ENCODE measurements at places on chromosomes 2 and 18.

- H3K27ac ChIP-seq = no peak overlapping the region
- H3K36me3 ChIP-seq = no peaks in the 10 kb centered on the region
- peaks cover 2% of the 10 kb centered on the region for H3K4me1 ChIP-seq
- H3K4me3 ChIP-seq = no peak overlapping the region
These were observed 99.8 kb upstream of the ARHGAP28 start for GRCh38 chr18:6629635-6630140.

DNA sequence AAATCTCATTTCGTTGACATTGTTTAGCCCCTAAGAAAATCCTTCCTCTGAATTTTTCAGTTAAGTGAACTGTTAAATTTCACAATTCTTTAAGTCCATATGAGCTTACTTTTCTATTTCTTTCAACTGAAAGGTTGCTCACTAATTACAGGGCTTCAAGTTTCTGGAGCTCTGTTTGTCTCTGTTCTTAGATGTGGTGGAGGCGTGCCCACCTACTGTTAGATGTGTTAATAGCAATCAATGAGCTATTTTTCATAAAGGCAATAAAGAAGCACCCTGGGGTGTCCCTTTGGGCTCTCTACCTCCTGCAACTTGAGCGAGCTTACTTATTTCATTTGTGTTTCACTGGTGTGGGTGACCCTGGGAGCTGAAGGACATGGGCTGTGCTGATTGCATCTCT is 25.0 kb downstream of the CREG2 start:
- no peaks in the 10 kb centered on the region for H3K36me3 ChIP-seq
- no peaks in the 10 kb centered on the region for H3K4me1 ChIP-seq
- H3K27me3 ChIP-seq = no peaks in the 10 kb centered on the region

GRCh38 chr2:128516938-128517337 is 198.3 kb upstream of the HS6ST1 start:
- H3K27me3 ChIP-seq = no peaks in the 10 kb centered on the region
- no peak overlapping the region for H3K4me3 ChIP-seq
- peaks cover 7% of the 10 kb centered on the region for H3K4me1 ChIP-seq
- no peak for DNase-seq

- H3K27ac ChIP-seq = no peak overlapping the region
- no peaks in the 10 kb centered on the region for H3K36me3 ChIP-seq
- DNase-seq = no peak
These were observed 33.9 kb downstream of the FN1 start for GRCh38 chr2:215401896-215402379.

DNA sequence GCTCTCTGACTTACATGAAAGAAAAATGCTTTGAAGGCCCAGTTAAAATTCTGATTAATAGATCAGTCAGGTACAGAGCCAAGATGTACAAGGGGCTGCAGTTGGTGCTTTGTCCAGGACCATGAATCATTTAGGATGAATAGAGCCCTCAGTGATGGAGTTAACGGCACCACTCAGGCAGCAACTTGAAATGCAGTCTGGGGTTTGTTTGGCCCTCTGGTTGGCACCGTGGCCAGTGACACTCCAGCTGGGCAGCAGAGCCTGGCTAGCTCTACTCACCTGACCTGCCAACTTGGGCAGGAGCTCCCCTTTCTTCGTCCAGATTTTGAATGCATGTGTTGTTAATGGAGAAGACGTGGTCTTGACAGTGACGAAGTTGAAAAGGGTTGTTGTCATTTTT is 493.0 kb upstream of the ACVR2A start:
- H3K27me3 ChIP-seq = no peaks in the 10 kb centered on the region
- no peaks in the 10 kb centered on the region for H3K36me3 ChIP-seq
- H3K27ac ChIP-seq = no peak overlapping the region
- H3K4me3 ChIP-seq = no peak overlapping the region
- no peaks in the 10 kb centered on the region for H3K4me1 ChIP-seq

GRCh38 chr18:59627414-59627813 is 69.8 kb downstream of the CCBE1 start:
- no peaks in the 10 kb centered on the region for H3K36me3 ChIP-seq
- no peak overlapping the region for H3K4me3 ChIP-seq
- H3K4me1 ChIP-seq = peaks cover 4% of the 10 kb centered on the region
- DNase-seq = no peak
- no peaks in the 10 kb centered on the region for H3K27me3 ChIP-seq

DNA sequence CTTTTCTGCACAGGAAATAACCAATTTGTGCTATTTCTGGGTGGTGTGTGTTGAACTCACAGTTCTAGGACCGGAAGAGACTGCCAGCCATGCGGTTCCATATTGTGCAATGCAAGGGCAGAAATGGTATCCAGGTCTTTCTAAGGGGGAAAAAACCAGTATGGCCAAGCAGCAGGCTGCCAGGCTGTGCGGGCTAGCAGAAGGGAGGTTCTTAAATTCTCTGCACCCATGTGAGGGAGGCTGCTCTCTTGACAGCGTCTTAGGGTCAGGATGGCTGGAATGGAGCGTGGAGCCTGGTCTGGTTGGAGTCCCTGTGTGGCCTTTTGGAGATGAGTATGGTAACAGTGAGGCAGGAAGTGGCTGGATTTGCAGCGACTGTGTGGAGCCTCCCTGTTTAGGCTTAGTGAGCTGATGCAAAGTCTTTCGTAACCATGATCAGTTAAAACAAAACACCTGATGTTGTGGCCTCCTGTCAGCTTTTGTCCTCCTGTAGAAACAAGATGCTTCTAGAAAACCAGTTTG is 52.6 kb downstream of the NCK2 start:
- H3K27me3 ChIP-seq = no peaks in the 10 kb centered on the region
- H3K4me1 ChIP-seq = no peaks in the 10 kb centered on the region
- no peaks in the 10 kb centered on the region for H3K36me3 ChIP-seq
- no peak overlapping the region for H3K4me3 ChIP-seq

- H3K27ac ChIP-seq = no peak overlapping the region
- H3K4me1 ChIP-seq = no peaks in the 10 kb centered on the region
- no peaks in the 10 kb centered on the region for H3K36me3 ChIP-seq
- H3K27me3 ChIP-seq = no peaks in the 10 kb centered on the region
- H3K4me3 ChIP-seq = no peak overlapping the region
These were observed 34.9 kb upstream of the APCDD1 start for GRCh38 chr18:10419420-10420103.

DNA sequence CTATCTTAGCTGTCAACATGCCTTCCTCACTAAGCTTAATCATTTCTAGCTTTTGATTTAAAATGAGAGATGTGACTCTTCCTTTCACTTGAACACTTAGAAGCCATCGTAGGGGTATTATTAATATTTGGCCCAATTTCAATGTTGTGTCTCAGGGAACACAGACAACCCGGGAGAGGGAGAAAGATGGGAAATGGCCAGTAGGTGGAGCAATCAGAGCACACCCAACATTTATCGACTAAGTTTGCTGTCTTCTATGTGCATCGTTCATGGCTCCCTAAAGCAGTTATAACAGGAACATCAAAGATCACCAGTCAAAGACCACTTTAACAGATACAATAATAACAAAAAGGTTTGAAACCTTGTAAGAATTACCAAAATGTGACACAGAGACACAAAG is 110.2 kb downstream of the OLA1 start:
- H3K27ac ChIP-seq = no peak overlapping the region
- H3K4me3 ChIP-seq = no peak overlapping the region
- no peak for DNase-seq
- H3K4me1 ChIP-seq = no peaks in the 10 kb centered on the region
- peaks cover 5% of the 10 kb centered on the region for H3K36me3 ChIP-seq

DNA sequence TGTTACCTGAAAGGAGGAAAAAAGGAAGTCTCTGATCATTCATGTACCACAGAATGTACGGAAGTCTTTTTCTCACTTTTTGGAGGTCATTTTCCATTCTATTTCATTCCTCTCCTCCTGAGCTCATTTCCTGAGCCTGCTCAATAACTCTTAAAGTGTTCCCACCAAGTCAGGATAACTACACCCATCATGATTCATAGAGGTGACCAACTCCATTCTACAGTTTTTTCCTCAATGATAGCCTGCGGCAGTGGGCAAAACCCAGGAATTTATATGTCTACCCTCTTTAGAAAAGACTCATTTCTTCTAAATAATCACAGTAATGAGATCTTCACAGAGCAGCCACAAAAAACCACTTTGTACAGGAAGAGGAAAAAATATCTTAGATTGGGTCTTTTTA is 372.5 kb downstream of the RBM43 start:
- H3K4me1 ChIP-seq = no peaks in the 10 kb centered on the region
- DNase-seq = no peak
- H3K36me3 ChIP-seq = no peaks in the 10 kb centered on the region
- H3K27me3 ChIP-seq = no peaks in the 10 kb centered on the region

- H3K27me3 ChIP-seq = no peaks in the 10 kb centered on the region
- no peak overlapping the region for H3K27ac ChIP-seq
- no peak for DNase-seq
- no peak overlapping the region for H3K4me3 ChIP-seq
- no peaks in the 10 kb centered on the region for H3K4me1 ChIP-seq
These were observed 87.9 kb downstream of the BCL2L11 start for GRCh38 chr2:111208639-111209038.

DNA sequence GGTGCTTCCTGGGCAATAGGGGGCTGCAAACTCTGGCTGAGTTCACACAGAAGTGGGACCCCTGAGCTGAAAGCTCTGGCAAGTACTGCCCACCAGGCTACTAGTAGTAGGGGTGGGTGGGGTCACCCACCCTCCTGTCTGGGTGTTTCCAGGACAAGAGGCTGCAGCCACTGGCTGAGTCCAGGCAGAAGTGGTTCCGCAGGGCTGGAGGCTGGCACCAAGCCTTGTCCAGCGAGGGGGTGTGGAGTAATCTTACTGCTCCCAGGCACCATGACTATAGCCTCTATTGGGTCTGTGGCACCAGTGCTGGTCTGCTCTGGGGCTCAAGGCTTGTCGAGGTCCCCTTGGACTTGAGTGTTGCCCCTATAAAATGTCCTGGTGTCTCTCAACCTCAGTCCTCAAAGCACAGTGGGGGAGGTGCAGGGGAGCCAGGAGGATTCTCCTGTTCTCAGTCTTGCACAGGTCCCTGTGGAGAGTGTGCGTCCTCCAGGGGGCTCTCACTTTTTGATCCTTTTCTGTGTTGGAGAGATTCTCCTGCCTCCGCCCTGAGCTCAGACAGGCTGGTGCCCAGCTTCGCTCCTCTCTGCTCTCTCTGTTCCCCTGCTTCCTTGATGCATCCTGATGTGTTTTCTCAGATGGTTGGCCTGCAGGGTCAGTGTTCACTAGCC is 48.1 kb downstream of the NUP35 start:
- H3K27ac ChIP-seq = no peak overlapping the region
- DNase-seq = no peak
- H3K4me1 ChIP-seq = no peaks in the 10 kb centered on the region

DNA sequence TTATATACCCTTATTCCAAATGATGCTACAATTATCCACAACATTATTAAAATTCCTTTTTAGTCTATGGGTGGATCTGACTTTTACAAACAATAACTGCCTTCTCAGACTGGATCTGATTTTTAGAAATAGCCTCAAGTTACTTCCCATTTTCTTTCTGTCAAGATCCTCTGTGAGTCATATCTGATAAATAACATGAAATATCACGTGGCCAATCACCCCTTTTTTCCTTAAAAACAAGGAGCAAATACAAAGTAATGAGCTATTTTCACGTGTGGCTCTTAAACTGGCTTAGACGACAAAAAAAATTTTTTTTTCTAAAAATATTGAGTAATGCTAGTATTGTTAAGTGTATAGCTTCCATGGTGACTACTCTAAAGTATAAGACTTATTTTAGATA is 6.7 kb downstream of the PELI1 start:
- no peaks in the 10 kb centered on the region for H3K36me3 ChIP-seq
- H3K4me1 ChIP-seq = peaks cover 2% of the 10 kb centered on the region
- no peak overlapping the region for H3K4me3 ChIP-seq
- DNase-seq = no peak
- H3K27me3 ChIP-seq = no peaks in the 10 kb centered on the region

- no peaks in the 10 kb centered on the region for H3K27me3 ChIP-seq
- no peak for DNase-seq
- H3K27ac ChIP-seq = no peak overlapping the region
- no peaks in the 10 kb centered on the region for H3K36me3 ChIP-seq
- no peak overlapping the region for H3K4me3 ChIP-seq
These were observed 28.0 kb upstream of the FOSL2 start for GRCh38 chr2:28364610-28365009.

DNA sequence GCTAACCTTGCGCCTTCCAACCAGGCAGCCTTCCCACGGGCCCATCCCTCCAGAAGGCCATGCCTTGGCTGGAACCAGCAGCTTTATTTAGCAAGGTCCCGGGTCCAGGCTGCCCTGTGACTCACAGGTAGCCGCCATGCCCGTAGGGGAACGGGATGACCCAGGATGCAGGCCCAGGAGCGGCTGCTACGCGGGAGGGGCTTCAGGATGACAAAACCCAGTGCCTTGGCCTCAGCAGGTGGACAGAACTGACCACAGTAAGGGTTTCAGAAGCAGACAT is 63.3 kb downstream of the RTP5 start:
- no peak for DNase-seq
- no peaks in the 10 kb centered on the region for H3K27me3 ChIP-seq

All from kidney (tissue), 22 donors.